ENCODE measurements at places on chromosomes 16 and 17.

DNA sequence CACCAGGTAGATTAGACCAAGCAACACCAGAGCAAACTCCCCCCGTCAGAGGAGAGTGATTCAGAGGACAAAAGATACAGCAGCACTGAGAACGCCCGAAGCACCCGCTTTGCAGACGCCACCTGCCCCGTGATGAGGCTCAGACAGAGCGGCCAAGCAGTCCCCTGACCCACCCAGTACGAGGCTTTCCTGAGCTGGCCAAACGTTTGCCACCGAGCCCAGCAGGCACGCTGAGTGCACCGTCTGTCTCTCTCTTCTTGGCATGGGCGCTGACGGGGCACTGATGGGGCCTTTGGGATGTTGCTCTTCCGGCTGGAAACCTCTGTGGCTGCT, 19.4 kb upstream of the WDR45B start:
- no peak for DNase-seq

DNA sequence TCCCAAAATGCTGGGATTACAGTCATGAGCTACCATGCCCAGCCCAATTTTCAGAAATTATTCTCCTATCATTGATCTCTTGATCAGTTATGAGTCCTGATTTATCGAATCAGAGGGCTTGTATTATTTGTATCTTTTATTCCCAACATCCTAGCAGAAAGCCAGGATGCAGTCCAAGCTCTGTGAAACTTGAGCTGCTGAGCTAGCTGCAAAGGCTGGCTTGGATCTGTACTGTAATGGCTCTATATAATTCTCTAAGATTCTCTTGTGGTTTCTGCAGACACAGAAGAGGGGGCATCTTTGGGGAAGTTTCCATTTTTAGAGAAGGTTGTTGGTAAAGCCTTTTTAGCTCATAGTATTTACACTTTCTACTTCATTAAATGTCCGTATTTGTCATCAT, 227.1 kb downstream of the MAP2K4 start:
- no peak for DNase-seq

DNA sequence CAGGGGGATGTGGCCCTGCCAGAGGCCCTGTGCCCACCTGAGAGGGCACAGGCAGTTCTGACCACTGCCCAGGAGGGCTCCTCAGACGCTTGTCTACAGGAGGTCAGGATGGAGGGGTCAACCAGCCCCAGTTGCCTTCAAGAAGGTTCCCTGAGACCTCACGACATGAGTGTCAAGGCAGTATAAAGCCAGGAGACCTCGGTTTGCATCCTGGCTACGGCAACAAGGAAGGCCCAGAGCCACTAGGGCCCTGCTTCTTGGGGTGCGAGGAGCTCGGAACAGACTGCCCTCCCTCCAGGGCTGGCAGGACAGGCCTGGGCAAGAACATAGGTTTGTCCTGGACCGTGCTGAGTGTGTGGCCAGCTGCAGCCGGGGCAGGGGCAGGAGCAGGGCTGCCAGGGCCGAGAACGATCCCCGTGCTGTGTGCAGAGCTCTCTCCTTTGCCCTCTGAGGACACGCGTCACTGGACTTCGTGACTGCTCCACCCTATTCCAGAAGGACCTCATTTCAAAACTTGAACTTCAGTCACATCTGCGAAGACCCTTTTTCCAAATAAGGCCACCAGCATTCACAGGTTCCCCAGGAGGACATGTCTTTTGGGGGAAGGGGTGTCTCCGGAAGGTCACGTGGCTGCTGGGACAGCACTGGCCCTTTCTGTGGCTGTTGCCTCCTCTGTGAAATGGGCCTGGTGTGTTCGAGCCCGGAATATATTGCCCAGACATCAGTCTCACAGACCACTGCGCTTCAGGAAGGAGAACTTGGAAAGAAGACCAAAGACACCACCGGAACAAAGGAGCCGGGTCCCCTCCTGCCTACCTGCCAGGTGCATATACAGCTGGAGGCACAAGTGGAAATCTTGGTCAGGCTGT, 27.7 kb downstream of the SLC7A5 start:
- no peak for DNase-seq

GRCh38 chr16:29821643-29822115, 1.4 kb downstream of the MVP start:
- DNase-seq: peak; percentile 86

DNA sequence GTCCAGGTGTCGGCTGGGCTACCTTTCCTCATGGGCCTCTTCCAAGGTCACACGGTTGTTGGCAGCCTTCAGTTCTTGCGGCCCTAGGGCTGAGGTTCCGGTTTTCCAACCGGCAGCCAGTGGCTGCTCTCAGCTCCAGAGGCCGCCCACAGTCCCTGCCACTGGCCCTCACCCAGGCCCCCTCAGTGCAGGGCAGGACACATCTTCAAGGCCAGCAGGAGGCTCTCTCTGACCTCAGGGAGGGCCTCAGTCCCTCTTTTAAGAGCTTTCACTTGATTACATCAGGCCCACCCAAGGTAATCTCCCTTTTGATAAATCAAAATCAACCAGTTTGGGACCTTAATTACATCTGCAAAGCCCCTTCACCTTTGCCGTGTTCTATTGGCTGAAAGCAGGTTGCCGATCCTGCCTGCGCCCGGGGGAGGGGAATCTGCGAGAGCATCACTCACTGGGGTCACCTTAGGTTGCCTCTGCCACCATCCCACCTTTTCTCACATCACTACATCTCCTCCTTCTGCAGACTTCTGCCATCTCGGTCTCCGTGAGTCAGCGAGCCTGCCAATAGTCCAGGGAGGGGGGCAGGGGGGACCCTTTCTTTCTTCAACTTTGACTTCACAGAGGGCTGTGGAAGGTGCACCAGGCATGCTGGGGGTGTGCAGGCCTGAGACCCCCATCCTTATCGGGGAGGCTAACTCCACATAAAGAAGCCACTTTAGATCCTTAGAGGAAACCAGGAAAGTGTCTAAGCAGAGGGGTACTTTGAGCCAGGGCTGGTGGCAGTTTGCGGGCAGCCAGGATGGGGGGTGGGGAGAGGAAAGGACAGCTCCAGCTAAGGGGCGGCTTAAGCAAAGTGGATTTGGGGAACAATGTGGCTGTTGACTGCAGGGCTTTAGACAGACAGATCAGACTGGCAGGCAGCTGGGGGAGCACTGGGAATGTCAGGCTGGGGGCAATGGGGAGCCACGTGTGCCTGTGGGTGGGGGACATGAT, 28.8 kb upstream of the NXPH3 start:
- no peak for DNase-seq

DNA sequence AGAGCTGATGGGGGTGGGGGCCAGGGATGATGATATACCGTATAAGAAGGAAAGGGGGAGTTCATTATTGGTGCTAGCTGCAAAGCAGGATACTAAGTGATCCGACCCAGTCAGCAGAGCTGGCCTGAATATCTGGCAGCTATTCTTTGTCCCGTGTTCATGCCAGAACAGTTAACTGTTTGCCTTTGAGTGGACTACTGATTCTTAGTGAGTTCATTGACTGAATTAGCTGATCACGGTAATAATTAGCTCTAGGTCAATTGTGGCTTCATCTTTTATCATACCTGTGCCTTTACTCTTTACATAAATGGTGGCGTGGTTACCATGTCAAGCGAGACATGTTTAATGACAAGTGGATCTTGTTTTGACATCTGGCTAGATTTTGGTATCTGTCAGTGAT, 5.3 kb downstream of the KPNB1 start:
- DNase-seq: no peak

GRCh38 chr17:27481327-27481726, 25.1 kb downstream of the KSR1 start:
- no peak for DNase-seq

DNA sequence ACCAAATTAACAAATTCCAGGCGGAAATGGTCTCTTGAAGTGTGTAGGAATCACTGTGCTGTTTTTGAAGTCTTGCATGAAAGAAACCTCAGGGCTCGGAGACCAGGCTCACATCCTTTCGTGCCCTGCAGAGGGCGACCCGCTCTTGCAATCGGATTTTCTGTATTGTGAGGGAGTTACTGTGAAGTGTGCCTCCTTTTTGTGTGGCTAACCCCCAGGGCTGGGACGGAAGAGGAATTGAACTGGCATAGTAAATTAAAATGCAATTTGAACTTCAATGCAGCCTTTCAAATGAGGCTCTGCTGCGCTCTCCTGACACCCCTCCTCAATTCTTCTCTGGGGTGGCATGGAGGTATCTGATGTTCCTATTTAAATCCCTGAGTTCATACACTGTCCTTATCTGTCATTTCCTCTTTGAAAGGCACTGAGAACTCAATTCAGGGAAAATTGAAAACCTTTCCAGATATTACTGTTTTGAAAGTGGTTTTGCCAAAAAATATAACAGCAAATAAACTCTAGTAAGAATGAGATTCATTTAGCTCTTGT, 51.5 kb upstream of the MGAT5B start:
- DNase-seq: peak; percentile 76

- peak; percentile 54 for DNase-seq
Observed at GRCh38 chr16:74742051-74742481, 32.6 kb downstream of the FA2H start.

DNA sequence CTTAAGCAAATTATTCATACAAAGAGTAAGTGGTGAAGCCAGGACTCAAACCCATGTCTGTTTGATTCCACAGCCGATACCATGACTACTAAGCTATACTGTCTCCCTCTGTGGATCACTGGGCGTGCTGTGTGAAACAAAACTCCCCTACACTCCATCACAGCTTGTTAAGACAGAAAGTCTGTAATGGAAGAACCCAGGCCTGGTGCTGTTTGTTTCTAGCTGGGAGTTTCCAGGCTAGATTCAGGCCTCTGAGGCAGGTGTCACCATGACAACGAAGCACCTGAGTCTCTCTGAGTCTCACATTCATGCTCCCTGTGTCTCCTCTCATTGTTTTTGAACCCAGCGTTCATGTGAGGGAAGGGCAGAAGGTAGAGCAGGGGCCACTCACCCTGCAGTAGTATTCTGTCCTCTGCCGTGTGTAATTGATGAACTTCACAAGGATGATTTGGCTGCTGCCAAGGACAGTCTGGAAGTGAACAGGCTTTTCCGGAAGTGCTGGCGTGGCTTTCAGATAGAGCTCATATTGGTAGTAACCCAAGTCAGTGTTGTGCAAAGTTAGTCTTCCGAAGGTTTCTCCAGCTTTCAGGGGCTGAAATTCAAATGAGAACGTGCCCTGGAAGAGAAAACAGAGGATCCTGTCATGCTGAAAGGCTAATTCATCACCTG, 8.6 kb upstream of the VAC14 start:
- no peak for DNase-seq

DNA sequence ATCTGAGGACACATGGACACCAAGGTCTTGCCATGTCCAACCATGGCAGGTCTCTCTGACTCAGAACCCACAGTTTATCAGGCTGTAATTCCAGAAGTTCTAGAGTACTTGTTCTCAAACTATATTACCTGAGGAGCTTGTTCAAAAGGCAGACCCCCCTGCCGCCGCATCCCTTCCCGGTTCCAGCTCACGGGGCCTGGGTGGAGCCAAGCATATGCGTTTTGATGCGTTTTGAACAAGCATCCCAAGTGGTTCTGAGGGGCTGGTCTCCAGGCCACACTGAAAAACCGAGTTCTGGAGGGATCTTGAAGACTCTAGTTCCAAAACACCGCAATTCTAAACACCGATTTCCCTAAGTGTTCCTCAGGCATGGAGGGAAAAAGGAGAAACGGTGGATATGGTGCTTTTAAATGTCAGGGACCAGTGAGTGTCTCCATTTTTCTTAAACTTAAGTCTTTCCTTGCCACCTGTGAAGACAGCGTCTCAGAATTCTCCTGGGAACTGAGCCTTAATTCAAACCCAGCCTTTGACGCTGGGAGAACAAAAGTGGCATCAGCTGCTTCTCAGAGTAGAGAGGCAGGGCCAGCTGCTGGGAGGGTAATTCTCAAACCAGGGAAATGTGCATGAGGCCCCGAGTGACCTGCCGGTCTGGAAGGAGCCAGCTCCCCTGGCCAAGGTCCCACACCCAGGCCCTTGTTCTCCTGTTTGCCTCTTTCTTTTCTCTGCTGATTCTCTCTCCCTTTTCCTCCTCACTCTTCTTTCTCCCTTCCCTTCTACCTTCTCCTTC, 84.4 kb upstream of the PLCG2 start:
- DNase-seq: no peak

- no peak for DNase-seq
Observed at GRCh38 chr17:78921437-78921971, 3.7 kb downstream of the TIMP2 start.

DNA sequence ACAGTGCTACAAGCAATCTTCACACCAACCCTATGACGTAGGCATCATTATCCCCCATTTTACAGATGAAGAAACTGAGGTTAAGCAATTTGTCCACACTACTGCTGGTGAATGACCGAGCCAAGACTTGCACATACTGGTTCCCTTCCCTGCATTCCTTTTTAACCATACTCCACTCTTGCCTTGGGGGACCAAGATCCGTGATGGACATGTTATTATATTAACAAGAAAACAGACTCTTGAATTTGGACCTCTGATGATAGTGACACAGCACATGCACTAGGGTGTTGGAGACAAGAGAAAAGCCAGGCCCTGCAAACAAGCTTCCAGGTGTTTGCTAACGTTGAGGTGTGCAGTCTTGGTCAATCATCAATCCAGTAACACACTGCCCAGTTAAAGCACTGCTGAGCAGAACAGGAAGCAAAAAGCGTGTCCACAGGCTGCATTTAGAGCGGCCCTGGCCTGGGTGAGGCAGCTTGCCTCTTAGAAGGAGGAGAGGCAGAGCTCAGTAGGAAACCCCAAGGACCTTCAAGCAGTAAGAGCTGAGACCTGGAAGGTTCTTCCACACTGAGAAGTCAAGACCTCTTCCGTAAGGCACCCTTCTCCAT, 36.7 kb downstream of the HNF1B start:
- DNase-seq: no peak

- DNase-seq: peak; percentile 98
Observed at GRCh38 chr17:2392252-2393173, 8.3 kb downstream of the MNT start.

GRCh38 chr16:15464401-15465186, 30.2 kb downstream of the BMERB1 start:
- peak; percentile 37 for DNase-seq

- peak; percentile 23 for DNase-seq
Observed at GRCh38 chr17:58277107-58277801, 3.5 kb downstream of the MPO start.

- peak; percentile 58 for DNase-seq
Observed at GRCh38 chr17:65723431-65724151, 162.1 kb upstream of the AXIN2 start.

GRCh38 chr17:43683928-43684653, 22.4 kb upstream of the MEOX1 start:
- no peak for DNase-seq

DNA sequence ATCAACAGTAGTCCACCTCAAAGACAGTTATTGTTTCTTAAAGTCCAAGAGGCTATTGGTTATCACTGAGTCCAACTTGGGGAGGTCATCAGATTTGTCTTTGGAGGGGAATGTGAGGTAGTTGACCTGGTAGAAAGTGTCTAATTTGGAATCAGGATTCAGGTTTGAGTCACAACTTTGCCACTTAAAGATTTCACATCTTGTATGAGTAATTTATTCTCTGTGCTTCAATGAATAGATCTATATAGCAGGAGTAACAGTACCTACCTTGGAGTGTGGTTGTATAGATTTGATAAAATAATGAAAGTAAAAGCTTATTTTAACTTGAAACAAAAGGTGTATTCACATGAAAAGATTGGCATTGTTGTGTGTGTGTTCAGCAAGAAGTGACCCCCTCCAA, 119.3 kb upstream of the TBX2 start:
- no peak for DNase-seq
